ENCODE measurements at places on chromosomes 5 and 9.

DNA sequence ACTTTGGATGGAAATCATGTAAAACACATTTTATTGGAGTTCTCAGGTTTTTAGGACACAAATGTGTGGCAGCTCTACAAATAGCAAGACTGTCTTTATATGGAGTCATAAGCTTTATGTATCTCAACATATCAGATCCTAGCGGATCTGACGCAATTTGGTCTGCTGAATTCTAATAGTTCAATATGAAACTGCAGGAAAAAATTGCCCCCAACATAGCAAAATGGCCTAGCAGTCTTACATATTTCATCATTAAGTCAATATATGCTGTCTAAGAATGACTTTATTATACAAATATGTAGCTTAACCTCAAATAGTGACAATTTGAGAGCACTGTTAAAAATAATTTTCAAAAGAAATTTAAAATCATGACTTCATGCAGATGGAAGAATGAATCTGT is 244.3 kb downstream of the TAF11L14 start:
- peak; percentile 52 for DNase-seq

DNA sequence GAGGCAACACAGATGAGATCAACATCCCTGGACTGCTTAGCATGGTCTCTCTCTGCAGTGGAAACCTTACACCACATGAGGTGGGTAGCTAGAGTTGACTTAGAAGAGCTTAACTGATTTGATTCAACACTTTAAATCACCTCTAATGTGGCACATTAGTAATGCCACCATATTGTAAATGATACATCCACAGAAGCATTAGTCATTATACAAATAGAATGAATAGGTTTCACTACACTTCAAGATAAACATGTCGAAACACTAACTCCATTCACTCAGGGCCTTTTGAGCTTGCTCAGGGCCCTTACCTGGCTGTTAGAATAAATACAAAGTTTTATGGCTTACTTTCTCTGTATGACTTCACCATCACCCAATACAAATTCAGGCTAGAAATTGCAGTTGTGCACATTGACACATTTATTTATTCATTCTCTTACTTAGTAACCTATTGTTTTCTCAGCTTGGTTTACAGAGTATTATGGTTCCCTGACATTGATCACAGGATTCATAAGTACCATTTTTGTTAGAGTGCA is 9.3 kb upstream of the SMAD5 start:
- DNase-seq, result peak; percentile 90

DNA sequence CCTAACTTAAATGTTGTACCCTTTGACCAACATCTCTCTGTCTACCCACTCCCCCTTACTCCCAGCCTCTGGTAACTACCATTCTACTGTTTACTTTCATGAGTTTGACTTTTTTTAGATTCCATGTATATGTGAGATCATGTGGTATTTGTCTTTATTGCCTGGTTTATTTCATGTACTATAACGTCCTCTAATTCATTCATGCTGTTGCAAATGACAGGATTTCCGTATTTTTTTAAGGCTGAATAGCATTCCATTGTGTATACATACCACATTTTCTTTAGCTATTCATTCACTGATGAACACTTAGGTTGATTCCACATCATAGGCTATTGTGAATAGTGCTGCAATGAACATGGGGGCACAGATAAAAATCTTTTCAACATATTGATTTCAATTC is 11.8 kb upstream of the NDUFB6 start:
- no peak for DNase-seq

DNA sequence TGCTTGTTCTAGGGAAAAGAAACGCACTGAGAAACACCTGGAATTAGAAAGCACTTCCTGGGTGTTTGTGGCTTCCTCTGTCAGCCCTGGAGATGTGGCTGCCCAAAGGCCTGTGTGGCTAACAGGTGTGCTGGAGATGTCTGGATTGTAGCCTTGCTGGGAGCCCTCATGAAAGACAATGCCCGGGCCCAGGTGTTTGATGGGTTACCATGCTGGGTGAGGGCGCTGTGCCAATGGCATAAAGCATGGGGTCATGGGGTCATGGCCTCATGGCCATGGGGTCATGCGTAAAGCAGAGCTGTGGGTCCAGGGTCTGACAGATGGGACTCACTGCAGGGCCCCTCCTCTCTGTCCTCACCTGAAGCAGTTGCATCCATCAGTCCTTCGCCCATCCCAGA is 21.6 kb downstream of the ANKRD33B start:
- no peak for DNase-seq

- DNase-seq, result no peak
Measured at GRCh38 chr5:178536541-178537466, 53.4 kb downstream of the COL23A1 start.

GRCh38 chr5:163248871-163249270 is 188.5 kb upstream of the CCNG1 start:
- DNase-seq, result peak; percentile 93

GRCh38 chr5:91712718-91713117 is 329.6 kb upstream of the ARRDC3 start:
- DNase-seq, result no peak

DNA sequence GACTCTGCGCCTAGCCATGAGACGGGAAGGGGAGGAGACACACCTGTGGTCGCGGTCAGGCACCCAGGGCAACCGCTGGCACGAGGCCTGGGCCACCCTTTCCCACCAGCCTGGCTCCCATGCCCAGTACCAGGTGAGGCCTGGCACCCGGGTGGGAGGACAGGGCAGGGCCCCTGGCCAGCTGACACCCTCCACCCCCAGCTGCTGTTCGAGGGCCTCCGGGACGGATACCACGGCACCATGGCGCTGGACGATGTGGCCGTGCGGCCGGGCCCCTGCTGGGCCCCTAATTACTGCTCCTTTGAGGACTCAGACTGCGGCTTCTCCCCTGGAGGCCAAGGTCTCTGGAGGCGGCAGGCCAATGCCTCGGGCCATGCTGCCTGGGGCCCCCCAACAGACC is 5.0 kb downstream of the MAMDC4 start:
- no peak for DNase-seq

GRCh38 chr9:121021301-121021700 is 28.8 kb downstream of the C5 start:
- DNase-seq, result no peak

DNA sequence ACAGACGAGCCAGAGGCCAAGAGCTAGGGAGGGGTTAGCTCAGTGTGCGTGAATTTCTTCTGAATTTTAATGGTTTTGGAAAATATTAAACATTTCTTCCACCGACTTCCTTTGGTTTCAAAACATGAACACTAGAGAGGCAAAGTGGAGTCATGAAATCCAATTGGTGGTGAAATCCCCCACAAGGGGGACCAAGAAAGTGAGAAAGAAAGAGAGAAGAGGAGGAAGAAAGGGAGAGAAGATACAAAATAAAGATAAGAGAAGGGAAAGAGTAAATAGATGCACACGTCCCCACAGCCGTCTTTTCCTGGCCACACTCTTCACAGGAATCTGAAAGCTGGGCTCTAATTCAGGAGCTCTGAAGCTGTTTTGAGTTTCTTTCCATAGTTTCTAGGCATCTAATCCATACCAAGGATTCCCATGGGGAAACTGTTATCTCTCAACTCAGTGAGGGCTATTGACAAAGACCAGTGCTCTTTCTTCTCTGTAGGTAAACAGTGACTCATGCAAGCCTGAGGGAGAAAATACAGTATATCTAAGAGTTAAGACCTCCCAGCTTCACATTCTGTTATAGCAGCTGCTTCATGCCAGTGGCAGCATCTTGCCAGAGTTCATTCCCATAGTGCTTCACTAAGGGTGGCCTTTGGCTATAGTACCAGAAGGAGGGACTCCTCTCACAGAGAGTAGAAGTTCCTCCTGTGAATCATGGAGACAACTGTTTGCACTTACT is 115.8 kb upstream of the LIFR start:
- peak; percentile 89 for DNase-seq

GRCh38 chr5:82365744-82366228 is 87.6 kb upstream of the RPS23 start:
- DNase-seq, result peak; percentile 94

DNA sequence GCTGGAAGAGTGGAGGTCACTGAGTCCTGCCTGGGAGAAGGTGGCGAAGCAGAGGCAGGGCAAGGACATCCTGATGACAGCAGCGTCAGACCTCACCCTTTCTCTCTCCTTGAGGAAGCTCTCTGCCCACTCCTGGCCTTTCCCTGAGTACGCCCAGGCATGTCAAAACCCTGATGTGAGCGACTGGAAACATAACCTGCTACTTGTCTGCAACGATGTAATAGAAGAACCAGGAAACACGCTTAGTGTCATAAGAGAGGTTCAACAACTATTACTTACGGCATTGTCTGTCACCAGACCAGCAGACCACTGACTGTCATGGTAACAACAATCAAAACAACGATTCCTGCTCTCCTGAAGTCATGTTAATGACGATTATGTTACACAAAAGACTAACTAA is 152.4 kb downstream of the ACTL7B start:
- DNase-seq, result no peak

DNA sequence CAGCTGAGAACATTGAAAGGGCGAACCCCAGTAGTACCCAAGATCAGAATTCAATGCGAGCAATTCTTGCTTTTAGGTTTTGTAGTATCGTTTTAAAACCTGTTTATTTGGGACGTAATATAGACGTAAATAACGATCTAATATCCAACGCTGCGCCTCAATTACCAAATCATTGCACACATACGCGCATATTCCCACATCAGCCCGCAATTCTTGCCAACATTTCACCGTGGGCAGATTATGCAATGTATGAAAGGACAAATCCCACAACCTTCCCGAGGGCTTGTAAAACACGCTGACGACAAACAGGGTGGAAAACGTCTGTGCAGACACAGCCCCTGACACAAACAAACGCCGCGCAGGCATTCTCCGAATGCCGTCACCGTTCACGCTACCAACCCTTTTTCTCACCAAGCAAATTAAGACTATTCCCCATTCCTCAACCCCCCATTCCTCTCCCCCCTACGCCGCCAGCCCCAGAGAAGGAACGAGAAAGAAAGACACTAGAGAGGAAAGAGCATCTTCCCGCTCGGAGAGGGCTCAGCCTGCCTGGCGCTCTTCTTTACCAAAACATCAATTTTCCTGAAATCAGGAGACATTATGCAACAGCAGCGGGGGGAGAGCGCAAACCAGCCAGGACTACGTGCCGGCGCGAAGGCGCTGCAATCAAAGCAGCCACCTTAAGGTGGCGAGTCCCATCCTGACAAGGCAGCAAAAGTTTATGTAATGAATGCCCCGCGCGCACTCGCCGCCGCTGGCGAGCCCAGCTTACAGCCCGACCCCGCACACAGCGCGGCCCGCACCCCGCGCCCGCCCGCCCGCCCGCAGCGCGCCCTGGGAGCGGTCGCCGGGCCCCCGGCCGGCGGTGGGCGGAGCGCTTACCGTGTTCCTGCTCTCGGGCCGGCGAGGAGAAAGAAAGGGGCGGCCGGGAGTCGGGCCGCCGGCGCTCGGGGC is 597 bp downstream of the NFIL3 start:
- DNase-seq, result peak; percentile 47

DNA sequence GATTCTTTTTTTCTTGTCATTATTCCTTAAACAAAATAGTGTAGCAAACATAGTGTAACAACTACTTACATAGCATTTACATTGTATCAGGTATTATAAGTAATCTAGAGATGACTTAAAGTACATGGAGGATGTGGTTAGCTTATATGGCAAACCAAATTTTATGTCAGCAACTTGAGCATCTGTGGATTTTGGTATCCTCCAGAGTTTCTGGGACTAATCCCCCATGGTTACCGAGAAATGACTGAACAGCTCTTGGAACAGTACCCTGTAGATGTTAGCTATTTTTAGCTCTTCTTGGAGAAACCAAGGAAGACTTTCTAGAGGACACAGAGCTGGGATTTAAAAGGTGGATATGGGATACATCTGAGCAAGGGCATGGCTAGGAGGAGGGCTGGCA is 157.6 kb upstream of the KLF4 start:
- no peak for DNase-seq

DNA sequence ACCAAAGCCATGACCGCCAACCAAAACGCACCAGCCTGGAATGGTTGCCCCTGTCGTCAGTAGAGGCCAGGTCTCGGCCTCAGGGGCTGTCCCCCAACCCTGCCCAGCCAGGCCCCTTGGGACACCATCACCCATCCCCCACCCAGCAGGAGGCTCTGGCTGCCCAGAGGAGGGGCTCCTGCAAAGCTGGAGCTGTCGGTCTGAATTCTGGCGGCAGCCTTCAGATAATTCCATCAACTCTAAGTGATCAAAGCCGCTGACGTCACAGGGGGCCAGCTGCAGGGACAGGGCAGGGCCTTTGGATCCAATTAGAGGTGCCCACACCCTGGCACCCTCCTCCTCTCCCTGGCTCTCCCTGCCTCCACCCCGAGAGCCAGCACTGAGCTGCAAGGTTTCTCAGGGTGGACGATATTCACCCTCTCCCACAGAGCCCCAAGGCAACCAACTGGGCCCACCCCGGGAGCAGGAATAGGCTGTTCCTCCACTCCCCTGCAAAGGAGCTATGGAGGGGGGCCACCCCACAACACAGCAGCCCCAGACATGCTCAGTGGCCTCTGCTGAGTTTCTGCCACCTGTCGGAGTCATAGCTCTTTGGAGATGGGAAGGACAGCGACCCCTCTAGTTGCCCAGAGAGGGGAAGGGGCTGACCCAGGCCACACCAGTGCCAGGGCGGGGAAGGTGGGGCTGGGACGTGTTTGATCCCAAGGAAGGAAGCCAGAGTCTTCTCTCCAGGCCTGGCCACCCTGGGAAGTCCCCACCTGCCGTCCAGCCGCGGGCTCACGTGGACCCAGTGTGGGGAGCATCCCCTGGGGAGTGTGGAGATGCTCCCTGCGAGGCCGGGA is 78.4 kb downstream of the NTNG2 start:
- DNase-seq, result no peak

DNA sequence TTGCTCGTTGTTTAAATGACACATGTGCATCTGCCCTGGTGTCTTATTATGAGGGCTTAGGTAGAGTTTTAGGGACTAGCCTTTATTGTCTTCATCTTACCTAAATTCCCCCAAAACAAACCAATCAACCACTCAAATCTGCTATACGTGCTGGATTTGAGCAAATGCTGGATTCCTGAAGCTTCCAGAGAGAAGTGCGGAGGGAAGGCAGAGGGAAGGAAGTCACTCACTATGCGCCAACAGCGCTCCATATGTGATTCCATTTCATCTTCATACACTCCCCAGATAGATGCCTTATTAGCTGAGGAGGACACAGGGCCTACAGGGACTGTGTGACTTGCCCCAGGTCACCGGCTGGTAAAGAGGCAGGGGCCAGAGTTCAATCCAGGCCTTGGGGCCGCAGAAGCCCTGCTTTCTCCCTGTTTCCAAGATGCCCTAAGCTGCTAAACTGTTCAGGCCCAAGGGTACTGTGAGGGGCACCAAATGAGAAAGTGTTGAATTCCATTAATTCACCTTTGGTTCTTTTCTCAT is 63.5 kb downstream of the OTULIN start:
- no peak for DNase-seq

GRCh38 chr9:93620881-93621820 is 44.8 kb downstream of the PHF2 start:
- DNase-seq, result no peak

- no peak for DNase-seq
Measured at GRCh38 chr5:1973391-1974013, 90.8 kb upstream of the IRX4 start.
